EH (cell line): ENCODE measurements at places on chromosomes 16 and 17.

DNA sequence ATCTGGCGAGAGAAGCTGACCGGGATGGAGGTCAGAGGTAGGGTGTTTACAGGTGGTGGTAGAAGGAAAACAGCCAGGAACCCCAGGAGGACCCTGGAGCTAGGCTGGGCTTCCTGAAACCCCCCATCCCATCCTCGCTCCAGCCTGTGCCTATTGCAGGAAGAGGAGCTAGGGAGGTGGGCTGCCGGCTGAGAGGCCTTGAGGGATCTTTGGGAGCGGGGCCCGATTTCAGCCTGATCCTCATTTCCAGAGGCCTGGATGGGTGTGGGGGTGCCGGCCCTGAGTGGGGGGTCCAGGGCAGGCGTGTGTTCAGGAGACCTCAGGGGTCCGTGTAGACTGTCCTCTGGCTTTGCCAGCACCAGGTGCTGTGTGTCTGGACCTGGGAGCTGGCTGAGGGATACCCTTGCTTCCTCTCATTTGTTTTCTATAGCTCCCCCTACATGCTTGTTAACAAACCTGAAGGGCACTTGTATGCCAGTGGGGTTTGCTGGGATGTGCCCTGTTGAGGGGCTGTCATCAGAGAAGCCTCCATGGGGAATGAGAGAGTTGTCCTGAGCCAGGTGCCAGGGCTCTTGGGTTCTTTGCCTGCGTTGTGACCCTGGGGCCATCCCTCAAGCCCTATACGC lies 18.9 kb upstream of the RAP1GAP2 start:
- DNase-seq: no peak

DNA sequence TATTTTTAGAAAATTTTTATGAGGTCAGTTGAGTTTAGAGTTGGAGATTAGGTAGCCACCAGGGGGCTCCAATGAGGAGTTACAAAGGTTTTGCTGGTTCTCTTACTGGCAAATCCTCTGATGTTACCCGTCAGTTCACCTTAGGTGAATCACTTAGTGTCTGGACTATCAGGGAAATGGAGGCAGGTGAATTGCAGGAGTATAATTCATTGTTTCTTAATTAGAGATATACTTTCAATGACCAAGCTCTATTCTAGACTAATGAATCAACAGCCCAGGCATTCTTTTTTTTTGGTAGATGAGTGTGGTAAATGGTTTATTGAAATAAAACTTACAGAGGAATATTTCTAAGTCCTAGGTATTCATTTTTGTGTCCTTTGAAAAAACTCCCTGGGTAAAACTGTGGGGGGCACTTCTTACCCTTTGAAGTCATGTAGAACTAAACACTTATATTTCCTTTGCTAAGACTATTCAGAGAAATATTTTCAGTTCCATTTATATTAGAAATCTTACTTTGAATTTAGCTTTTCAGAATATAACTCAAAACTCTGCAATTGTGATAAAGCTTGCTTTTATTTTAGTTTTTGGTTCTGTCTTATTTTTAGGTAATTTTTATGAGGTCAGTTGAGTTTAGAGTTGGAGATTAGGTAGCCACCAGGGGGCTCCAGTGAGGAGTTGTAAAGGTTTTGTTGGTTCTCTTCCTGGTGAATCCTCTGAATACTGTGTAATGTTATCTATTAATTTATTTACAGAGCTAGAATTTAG lies 17.7 kb downstream of the PSMD11 start:
- peak; percentile 63 for DNase-seq

- no peak for DNase-seq
Measured at GRCh38 chr17:29146369-29146972, 33.7 kb downstream of the MYO18A start.

- DNase-seq: no peak
Measured at GRCh38 chr16:1655269-1655807, 22.7 kb upstream of the JPT2 start.

DNA sequence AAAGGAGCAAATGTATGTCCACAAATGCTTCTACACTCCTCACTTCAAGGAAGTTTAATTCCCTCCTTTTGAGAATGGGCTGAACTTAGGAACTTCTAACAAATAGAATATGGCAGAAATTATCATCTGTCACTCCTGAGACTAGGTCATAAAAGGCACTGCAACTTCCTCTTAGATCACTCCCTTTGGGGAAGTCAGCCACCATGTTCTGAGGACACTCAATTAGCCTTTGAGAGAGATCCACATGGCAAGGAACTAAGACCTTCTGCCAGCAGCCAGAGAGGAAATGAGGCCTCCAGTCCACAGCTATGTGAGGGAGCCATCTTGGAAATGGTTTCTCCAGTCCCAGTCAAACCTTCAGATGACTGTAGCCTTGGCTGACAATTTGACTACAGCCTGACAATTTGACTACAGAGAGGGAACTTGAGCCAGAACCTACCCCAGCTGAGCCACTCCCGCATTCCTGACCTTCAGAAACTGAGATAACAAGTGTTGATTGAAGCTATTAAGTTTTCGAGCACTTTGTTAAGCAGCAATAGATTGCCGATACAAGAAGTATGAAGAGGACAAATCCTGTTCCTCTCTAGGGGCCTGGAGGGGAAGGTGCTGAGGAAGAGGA lies 113.4 kb upstream of the SEC14L1 start:
- no peak for DNase-seq

- DNase-seq: peak; percentile 62
Measured at GRCh38 chr17:41537990-41538389, 9.9 kb upstream of the KRT19 start.

DNA sequence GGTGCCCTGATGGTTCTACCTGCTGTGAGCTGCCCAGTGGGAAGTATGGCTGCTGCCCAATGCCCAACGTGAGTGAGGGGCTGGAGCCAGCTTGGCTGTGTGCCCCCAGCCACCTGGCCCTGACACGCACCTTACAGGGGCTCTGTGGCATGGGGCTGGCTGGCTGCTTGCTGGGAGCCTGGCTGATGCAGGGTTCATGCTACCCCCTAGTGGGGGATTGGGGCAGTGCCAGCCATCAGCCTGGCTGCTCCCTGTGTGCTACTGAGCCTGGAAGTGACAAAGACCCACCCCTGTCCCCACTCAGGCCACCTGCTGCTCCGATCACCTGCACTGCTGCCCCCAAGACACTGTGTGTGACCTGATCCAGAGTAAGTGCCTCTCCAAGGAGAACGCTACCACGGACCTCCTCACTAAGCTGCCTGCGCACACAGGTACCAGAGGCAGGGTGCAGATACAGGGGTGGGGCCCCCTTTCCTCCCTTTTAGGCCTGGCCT lies 5.7 kb downstream of the GRN start:
- peak; percentile 66 for DNase-seq

- peak; percentile 46 for DNase-seq
Measured at GRCh38 chr17:63911657-63912100, 621 bp upstream of the CSHL1 start.

GRCh38 chr17:40456396-40456951 lies 13.2 kb downstream of the IGFBP4 start:
- DNase-seq: no peak

GRCh38 chr16:17275076-17276009 lies 195.4 kb downstream of the XYLT1 start:
- no peak for DNase-seq

DNA sequence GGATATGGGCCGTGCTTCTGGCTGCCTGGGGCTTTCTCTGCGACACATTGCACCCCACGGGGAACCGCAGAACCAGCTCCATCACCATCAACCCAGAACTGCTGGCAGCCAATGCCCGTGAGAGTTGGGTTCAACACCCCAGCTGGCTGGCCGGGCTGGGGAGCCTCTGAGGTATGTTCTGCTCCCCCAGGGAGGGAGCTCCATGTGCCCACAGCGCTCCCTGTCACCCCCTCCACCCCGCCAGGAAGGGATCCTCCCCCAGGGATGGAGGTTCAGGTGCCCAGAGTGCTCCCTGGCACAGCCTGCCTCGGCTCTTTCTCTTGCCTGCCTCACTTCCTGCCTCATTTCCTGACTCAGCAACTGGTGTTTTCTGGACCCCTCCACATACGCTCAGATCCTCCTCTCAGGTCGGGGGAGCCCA lies 24.2 kb upstream of the MPRIP start:
- no peak for DNase-seq

DNA sequence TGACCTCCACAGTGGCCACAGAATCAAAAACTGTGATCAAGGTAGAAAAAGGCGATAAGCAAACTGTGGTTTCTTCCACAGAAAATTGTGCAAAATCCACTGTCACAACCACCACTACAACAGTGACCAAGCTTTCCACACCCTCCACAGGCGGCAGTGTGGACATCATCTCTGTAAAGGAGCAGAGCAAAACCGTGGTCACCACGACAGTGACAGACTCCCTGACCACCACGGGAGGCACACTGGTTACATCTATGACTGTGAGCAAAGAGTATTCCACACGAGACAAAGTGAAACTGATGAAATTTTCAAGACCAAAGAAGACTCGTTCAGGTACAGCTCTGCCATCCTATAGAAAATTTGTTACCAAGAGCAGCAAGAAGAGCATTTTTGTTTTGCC lies 83.6 kb downstream of the C17orf58 start:
- no peak for DNase-seq

DNA sequence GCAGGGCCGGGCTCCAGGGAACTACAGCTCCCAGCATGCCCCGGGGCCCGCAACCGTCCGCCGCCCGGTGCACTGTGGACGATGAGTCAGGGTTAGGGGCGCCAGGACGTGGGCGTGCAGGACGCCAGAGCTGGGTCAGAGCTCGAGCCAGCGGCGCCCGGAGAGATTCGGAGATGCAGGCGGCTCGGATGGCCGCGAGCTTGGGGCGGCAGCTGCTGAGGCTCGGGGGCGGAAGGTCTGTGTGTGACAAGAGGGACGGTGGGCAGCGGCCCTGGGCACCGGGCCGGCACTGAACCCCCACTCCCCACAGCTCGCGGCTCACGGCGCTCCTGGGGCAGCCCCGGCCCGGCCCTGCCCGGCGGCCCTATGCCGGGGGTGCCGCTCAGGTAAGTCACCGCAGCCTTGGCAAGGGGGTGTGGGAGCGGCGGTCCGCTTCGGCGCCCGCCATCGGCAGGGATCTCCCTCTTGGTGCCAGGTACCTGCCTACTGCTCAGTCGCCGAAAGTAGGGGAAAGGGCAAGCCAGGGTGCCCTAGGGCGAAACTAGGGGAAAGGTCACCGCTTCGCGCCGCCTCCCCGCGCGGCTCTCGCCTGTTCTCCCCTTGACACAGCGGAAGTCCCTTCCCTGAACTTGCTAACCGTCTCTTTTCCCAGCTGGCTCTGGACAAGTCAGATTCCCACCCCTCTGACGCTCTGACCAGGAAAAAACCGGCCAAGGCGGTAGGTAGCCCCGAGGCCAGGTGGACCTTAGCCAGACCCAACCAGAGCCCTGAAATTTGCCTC lies at the start of the genes ACADVL and DLG4:
ACADVL (plus strand) TSS at position 127 of the 781 bp plus-strand sequence; CDS start at position 174, 47 bp downstream.
DLG4 (minus strand) TSS at position 25 of the 781 bp plus-strand sequence.
- DNase-seq: peak; percentile 90

GRCh38 chr17:34201767-34202166 lies 53.3 kb upstream of the CCL2 start:
- DNase-seq: no peak

GRCh38 chr16:52055381-52055780 lies 491.6 kb downstream of the TOX3 start:
- DNase-seq: no peak

GRCh38 chr16:89954462-89954861 lies 5.9 kb downstream of the DEF8 start:
- DNase-seq: no peak

- no peak for DNase-seq
Measured at GRCh38 chr16:89452241-89452640, 38.1 kb downstream of the ANKRD11 start.

DNA sequence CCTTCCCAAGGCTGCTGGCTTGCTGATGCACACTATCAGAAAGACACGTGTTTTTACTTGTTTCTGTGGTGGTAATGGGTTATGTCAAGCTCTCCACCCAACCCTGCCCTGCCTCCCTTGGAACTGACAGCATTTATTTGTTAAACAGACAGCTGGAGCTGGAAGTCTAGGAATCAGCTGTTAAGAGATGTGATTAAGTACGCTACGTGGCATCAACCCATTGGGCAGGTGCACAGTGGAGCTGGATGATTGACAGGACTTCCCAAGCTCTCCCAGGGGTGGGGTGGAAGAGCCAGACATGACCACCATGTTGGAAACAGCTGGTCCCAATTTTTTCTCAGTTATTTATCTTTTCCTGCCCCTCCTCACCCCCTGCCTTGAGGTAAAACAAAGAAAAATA lies 49.4 kb downstream of the ADAMTS18 start:
- DNase-seq: no peak

DNA sequence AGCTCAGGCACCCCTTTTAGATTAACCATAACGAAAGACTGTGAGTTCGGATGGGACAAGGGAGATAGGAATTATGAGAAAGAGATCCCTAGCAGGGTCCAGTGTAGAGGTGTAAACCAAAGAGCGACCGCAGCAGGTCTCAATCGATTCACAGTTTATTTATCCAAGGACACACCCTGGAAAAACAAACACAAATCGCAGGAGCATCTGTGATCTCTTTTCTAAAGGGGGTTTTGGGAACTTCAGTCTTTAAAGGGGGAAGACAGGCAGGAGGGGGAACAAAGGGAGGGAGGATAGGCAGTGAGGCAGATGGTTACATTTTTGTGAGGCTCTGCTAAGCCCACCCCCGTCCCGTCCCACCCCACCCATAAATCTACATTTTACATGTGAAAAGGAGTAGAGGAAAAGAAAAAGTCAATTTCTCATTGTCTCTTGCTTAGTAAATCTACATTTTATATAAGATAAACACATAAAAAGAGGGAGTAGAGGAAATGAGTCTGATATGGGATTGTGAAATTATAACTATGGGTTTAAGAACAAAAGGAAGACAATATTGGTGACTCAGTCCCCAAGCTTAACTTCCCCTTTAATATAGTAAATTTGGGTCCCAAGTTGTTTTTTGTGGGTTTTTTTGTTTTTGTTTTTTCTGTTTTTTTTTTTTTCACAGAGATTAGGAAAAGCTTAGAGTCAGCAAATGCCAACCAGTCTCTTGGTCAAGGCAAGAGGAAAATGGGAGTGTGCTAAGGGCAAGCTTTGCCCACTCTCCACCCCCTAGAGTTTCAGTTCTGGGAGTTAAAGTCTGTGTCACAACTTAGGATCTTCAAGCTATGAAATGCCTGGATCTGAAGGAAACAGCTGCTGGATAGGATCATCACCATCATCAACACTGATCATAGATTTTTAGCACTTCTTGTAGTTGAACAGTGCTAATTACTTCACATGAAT lies 160.9 kb upstream of the CDH5 start:
- DNase-seq: peak; percentile 7

GRCh38 chr17:82281076-82281475 lies 7.6 kb upstream of the CSNK1D start:
- no peak for DNase-seq

- DNase-seq: no peak
Measured at GRCh38 chr16:1426734-1427471, 4.0 kb upstream of the PERCC1 start.

GRCh38 chr16:86661706-86662105 lies 83.4 kb downstream of the FOXL1 start:
- peak; percentile 24 for DNase-seq

GRCh38 chr17:43927060-43927864 lies 15.0 kb downstream of the PPY start:
- no peak for DNase-seq

DNA sequence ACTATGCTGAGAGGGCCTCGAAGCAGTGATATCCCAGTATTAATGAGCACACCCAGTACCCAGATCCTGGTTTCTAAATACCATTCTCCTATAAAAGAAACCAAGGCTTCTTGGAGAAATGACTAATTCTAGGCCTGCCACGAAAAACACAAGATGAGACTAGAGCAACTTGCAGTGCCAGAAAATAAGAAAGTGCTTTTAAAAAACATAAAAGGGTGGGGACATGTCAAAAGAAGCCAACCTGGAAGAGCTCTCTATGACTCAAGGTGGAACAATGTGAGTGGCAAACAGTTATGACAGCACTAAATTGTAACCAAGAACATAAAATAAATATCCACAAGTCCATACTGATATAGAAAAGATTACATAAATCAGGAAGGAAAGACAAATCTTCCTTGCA lies 153.2 kb upstream of the KCNJ18 start:
- DNase-seq: peak; percentile 25

- no peak for DNase-seq
Measured at GRCh38 chr17:81252987-81253329, 13.8 kb downstream of the NDUFAF8 start.
